Activated T-helper 9 cell treated with anti-CD3 and anti-CD28 coated beads, Interleukin-2, amount 50 U/mL, for 16 hours (primary cell): ENCODE measurements at places on chromosomes 1 and 21.

DNA sequence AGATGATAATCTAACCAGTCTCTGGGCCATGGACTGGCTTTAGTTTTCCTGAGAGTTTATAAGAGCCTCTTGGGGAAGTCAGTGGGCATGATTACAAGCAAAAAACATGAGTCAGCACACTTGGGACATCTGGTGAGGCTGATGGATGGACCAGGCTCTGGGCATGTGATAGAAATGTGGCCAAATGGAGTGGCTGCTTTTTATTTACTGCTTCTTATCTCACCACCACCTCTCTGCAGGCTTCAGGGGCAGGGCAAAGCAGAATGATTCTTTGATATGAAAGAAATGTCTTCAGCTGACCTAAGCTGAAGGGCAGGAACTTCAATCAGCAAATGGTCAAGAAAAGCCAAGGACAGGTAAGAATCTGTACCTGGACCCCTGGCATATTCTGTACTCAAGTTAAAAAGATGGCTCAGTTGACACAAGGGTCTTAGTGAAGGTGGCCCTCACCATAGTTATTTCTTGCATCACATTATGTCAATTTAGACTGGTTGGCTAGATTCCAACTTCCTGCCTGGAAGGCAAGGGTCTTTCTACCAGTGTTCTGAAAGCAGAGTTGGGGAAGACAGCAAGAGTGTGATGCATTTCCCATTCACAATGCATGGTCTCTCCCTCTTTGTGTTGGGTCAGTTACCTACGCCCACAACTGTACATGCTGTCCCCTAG, 162.8 kb downstream of the FASLG start:
- no peak for DNase-seq

DNA sequence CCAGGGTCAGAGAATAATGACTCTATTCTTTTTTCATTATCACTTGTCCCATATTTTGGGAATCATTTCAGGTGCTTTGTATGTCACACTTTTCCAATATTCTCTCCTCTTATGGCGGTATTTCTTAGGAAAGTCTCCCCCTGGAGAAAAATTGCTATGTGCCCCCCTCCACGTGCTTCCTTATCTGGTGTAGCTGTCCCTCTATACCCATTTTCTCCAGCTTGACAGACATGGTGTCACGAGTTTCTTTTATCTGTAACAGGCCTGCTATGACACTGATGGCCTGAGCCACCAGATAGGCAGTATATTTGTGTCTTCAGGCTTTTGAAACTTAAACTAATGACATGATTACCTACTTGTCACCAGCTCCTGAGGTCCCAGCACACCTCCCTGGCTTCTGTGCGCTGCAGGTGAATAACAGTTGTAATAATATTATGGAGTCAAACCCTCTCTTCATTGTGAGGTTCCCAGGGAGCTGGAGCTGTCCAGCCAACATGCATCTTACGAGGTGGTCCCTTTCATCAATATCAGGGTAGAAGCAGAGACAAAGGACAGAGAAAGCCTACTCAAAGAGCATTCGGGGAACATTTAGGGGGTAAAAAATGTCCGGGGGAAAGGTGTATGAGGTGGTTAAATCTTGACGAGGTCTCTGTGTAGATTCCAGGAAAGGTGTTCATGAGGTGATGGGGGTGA, 71.2 kb upstream of the DUSP10 start:
- no peak for DNase-seq

DNA sequence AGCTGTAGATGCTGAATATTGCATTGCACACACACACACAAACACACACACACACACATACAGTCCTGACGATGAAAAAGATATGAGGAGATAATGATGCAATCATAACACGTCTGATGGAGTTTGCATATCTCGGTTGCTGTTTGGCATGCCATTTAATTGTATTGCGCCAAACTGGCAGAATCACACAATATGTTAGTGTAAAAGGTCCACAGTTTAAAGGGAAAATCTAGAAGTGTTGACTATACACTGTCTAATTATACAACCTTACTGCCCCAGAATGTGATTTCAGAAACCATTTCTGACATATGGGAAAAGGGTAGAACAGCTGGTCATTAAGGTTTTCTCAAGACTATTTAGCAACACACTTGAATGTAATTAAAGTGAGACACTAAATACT, 123.7 kb upstream of the PROX1 start:
- DNase-seq: no peak

GRCh38 chr1:234231061-234231892, 142.0 kb upstream of the COA6 start:
- no peak for DNase-seq

- no peak for DNase-seq
Measured at GRCh38 chr1:38097284-38097898, 50.8 kb upstream of the POU3F1 start.

DNA sequence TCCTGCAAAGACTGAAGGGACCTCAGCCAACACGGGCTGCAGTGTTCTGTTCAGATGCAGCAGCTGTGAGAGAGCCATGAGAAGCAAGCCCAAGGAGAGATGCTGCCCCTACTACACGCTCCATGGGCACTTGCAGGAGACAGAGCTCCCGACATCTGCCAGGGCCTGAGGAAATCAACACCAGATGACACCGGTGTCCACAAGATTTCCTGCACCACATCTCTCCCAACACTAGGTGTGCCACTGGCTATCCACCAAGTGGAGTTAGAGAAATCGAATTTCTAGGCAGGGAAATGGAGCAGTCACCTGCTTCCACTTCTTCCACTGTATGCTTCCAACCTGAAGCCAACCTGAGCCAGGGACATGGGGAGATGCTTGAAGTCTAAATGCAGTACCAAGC, 445.3 kb downstream of the RWDD3 start:
- DNase-seq: no peak

DNA sequence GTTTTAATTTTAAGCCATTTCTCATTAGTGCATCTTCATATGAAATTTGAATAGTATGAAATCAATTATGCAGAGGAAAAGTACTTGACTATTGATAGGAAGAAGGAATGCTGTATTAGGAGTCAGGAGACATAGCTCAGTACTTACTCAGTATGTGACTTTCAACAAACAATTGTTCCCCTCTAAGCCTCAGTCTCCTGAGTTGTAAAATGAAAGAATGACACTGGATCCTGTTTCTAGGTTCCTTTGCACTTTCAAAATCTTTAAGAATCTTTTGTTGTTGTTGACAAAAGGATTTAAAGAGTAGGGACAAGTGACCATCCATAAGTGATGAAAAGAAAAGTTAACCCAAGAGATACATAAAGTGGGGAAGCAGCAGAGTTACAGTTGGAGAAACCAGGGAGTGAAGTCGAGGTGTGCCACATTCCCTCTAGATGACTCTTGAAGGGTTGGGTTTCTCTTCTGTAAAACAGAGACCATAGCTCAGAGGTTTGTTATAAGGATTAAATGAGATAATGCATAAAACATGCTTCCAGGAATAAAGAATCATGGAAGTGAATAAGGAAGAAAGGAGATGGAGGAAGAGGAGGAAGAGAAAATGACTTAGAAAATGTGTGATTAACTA, 105.7 kb upstream of the KCNJ15 start:
- DNase-seq: no peak

DNA sequence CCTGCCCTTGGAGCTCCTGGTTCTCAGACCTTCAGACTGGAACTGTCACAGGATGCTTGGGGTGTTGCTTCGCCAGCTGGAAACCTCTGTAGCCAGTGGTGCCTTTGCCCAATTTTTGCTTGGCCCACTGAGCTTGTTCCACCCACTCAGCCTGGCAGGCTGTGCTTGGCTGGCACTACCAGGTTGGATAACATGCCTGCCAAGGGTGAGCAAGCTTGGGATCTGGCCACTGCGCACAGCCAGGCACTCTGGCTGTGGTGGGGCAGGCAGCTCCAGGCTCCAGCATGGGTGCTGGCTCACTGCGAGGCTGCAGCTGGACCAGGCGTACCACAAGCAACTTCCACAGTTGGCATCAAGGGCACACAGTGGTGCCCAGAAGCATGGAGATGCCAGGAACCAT, 967.8 kb upstream of the NCAM2 start:
- no peak for DNase-seq

GRCh38 chr1:52681136-52681535, 17.0 kb downstream of the COA7 start:
- no peak for DNase-seq

- DNase-seq: no peak
Measured at GRCh38 chr1:201662646-201663045, 123.7 kb downstream of the NAV1 start.

GRCh38 chr1:40944326-40944725, 35.2 kb upstream of the CTPS1 start:
- DNase-seq: no peak

DNA sequence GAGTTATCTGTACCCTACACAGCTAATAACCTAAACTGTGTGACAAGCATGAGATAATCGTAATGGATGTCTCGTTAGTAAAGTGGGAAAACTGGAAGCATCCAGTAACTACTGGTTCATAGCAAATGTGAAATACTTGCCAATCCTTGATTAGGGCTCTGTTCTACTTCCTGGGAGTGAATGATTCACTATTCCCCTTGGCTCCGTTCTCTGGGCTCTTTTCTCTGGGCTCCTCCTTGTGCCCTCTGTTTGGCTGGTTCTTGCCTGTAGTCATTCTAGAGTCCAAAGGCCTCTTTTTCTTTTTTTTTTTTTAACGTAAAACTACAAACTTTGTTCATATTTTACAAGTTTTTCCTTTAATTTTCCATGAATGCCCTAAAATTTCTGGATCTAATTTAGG, 465.8 kb upstream of the PLXNA2 start:
- DNase-seq: no peak

DNA sequence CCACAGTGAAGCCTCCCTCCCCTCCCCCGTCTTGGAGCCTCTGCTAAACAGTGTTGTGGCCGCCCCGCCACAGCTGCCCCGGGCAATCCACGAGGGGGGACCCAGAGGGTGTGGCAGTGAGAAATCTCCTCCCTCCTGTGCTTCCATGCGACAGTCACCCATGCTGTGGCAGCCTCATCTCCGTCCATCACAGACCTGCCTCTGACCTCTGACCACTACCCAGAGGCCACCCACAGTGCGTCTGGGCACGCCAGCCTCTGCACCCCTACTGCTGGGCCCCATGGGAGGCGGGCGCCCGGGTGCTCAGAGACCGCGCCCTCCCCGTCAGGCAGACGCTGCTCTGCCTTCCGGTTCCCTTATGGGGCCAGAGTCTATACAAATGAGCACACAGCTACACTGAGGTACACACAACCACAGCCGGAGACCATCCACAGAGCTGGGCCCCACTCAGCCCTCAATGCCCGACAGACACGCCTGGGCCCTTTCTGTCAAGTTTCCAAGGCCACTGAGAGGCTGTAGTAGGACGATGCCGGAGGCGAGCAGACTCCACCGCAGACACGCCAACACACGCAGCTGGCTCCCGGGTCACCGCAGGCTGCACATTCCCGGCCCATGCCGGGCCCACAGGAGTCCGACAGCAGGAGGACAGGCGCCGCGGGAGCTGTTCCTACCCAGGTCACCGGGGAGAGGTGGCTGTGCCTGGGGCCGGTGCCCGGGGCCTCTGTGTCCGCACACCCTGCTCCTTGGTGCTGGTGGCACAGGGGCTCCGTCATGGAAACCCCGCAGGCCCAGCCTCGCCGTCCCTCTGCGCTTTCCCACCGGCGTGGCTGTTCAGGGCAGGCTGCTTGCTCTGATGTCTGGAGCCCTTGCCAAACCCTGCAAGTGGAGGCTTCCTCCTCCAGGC, 23.9 kb upstream of the TMEM52 start:
- DNase-seq: no peak

DNA sequence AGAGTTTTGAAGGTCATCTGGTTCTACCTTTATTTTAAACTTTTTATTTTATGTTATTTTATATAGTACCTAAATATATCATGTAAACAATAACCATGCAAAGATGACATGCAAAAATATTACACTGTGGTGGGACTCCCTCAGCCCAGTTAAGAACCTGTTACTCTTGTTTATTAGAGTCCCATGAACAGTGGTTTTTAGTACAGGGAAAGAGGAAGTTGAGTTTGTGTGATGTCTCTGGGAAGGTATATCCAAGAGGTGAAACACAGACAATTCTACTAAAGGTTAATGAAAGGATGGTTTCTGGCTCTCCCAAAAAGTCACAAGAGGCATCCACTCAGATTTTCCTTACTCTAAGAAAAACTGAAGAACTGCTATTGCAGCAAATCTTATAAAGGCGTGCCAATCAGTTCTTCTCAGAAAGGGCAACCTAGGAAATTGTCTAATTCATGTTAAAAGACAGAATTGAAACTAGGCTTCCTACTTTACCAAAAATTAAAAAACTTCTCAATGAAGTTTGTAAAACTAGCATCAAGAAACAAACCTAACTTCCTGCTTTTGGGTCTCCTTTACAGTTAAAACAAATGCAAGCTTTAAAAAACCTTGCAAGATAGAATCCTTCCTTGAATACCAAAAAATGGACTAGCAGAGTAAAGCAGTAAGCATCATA, 19.9 kb downstream of the GFI1 start:
- DNase-seq: no peak

DNA sequence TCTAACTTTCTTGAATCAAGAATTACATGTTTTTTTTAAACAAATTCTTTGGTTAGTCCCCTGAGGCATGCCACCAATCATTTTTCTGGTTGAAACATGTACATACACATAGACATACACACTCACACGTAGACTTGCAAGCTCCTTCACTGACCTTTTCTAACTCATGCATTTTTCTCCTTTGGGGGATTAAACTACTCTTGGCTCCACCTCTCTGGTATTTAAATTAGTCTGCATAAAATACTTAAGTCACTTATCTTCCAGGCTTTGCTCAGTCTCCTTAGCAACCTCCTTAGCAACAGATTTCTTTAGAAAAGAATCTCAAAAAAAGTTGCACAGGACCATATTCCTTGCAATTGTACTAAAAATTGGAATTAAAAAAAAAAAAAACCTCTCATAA, 440.9 kb upstream of the LRRC7 start:
- DNase-seq: no peak

GRCh38 chr1:36737038-36737555, 254.4 kb upstream of the CSF3R start:
- no peak for DNase-seq

DNA sequence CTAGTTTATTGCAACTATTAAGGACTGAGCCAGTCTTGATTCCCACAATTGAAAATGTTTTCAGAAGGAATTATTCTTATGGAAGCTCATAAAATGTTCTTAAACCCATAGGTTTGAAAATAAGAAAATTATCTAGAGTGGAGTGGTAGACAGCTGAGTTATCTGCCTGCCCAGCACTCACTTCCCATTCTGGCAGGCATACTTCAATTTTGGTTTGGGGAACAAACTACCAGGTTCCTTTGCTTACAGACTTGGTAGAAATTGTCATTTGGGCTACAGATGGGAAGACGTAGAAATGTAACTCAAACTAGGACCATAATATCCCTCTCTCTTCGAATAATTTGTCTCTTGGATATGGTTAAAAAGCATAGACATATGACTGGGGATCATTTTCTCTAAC, 18.4 kb downstream of the JUN start:
- no peak for DNase-seq

GRCh38 chr1:174954073-174954460, 45.7 kb upstream of the CACYBP start:
- DNase-seq: no peak

GRCh38 chr1:110593902-110594301, 12.3 kb downstream of the KCNA2 start:
- DNase-seq: no peak
